ENCODE measurements at places on chromosomes 11 and 22. TPM values are rescaled to one million over a fixed set of nuclear protein-coding genes. Genes with fewer than 3 reads are reported as not detected.

DNA sequence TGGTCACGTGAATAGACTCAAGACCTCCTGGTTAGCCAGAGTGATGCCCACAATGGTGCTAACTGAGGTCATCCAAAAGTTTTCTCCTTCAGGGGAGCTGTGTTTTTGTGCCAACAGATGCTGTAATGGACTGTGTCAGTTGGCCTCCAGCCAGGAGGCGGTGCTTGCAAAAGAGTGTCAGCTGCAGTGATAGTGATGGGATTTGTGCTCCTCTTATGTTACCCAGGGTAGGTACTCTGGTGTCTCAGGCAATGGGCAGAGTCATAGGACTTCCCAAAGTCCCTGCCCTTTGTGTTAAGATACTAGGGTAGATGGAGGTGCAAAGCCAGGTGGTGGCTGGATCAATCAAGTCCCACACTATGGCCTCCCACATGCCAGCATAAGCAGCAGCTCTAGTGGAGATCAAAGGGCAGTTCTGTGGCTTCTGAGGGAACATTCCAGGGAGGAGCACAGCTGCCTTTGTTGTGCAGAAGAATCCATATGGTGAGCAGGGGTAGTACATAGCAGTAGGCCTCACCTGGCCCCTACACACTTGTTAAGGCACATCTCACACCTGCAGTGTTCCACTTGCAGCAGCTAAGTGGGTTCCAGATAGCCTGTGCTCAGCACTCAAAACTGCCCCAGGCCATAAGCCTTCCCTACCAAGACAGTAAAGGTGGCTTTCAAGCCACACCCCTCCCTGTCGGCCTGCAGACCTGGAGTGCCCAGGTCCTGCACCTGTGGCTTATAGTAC, 9.4 kb upstream of the FANCF start:
- no peak for DNase-seq

DNA sequence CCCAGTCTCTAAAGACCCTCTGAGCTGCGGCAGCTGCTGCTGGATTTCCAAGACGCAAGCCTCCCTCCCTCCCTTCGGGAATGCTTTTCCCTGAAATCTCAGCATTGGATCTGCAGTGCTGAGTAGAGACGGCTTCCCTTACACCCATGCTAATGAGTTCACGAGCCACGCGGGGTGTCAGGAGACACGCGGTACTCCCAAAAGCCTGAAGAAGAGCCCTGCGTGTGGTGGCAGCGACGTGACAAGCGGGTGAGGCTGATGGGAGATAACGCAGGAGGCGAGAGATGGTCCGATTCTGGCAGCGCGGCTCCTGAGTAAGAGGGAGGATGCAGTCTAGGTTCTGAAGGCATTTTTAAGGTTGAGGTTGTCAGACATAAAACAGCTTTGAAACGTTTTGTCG, 74.4 kb upstream of the ASPHD2 start:
- DNase-seq, result no peak

DNA sequence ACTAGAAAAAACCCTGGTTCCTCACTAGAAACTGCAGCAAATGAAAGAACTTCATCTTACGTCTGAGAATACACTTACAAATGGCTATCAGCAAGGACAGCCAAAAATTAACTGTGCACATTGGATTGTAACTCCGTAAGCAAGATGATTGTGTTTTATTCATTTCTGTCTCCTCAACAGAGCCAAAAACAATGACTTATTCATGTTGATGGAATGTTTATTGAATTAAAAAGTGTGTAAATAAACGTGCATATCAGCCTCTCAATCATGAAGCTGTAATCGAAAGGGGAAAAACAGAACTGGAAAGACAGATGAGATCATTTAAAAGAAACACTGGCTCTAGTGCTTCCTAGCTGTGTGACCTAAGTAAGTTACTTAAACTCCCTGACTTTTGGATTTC, 307.5 kb upstream of the ZC3H12C start:
- DNase-seq, result no peak

DNA sequence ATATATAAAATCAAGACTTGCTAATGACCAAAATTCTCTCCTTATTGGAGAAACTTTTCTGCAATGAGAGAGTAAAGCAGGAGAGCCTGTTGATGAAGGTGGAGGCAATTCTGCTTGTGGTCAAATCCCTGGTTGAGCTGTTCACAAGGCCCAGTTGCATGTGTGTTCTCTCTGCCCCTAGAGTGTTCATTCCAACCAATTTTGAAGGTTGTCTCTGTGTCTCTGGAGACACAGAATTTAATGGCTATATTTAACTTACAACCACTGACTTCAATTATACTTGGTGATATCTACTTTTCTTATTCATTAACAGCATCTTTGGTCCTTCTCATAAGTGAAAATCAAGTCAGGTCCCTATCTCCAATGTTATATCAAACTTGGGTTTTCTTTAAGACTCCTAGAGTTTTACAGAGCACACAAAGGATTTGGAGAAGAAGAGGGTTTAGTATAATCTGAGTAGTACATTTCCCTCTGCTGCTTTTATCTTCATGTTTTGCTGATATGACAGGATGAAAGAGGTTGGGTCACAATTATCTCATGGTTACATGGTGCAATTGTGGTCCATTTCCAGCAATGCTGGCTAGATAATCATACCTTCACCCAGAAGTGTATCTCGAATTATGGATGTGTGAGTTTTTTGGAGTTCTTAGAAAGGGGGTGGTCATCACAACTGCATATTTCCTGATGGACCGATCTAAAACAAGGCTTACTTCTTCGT, 4.0 kb downstream of the OOSP4A start:
- no peak for DNase-seq

- no peak for DNase-seq
Observed at GRCh38 chr11:134341805-134342571, 10.2 kb downstream of the GLB1L2 start.

DNA sequence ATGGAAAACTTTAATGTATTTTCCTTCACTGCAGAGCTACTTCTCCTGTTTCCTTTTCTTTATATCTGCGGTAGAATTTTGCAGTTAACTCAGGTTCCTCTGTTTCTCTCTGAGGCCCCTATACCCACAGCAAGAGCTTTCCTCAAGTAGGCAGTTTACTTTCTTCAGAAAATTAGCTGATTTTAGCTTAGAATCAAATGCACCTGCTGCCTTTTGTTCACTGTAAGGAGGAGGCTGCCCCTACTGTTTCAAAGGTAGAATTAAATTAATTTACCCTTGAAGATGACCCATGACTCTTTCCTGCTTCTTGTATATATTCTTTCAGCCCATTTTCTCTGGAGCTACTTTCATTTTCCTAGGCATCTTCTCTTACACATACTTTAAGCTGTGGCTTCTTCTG, 68.7 kb upstream of the GDPD4 start:
- DNase-seq, result no peak

DNA sequence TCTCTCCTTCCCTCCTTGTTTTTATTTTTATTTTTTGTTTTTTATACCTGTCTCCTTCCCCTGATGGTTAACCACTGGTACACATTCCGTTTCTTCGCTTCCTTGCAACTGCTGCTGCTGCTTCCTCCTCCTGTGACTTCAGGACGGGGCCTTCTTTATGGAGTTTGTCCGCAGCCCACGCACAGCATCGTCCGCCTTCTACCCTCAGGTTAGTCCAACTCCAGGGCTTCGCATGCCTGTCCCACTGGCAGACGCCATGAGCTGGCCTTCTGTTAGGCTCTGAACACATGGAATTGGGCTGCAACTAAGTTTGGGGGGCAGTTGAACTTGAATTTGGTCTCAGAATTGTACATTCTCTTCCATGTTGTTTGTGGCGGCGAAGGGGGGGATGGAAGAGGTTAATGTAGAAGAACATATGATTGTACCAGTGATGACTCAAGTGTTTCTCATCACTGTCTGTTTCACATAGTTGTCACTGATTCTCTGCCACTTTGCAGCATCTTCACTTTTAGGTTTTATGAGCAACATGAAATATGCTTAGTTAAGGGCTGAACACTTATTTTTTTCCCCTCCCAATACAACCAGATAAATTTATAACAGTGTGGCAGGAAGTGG, 83.0 kb upstream of the YWHAH start:
- DNase-seq, result peak; percentile 52

DNA sequence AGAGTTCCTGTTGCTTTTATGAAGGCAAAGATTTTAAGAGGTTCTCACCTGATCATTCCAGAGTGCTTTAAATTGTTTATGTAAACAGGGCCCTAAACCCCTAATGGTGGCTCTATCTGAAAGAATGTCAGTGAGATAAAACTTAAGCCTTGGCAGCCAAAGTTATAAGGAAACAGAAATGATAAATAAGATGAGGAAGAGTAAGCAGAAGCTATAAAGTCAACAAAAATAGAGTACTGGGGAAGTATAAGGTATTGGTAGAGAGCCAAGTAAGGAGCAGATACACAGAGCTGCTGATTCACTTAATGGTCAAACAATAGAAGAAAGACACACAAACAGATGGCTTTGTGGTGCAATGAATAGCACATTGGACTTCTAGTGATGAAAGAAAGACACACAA, 37.9 kb downstream of the TMPRSS5 start:
- no peak for DNase-seq

DNA sequence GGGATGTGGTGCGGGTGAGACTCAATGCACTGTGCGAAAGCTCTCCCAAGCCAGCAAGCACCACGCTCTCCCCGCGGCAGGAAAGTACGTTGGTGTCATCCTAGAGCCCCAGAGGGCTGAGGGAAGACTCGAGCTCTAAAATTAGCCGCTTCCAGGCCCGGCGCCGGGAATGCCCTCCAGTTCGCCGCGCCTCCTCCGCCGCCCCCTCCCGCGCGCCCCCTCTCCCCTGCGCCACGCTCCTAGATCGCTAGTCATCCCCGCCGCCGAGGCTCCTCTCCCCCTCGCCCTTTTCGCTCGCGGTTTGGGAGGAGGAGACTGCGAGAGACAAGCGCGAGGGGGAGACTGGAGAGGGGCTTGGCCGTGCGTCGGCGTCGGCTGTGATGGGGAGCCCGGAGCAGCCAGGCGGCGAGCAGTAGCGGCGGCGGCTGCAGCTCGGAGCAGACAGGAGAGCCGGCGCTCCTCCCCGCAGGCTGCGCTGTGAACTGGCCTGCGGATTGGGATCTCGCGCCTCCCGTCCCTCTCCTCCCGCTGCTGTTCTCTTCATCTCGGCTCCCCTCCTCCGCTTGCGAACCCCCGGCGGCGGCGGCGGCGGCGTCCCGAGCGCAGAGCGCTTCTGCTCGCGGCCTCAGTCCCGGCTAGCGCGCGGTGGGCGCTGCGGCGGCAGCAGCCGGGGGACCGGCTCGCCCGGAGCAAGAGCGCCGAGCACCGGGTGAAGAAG, at the start of gene FAT3:
TSS of gene FAT3 (plus strand) at position 412 of the 718 bp plus-strand sequence. CDS start 127,295 bp downstream, outside the sequence.
- no peak for DNase-seq

GRCh38 chr22:30334646-30335045, 7.9 kb upstream of the TBC1D10A start:
- peak; percentile 37 for DNase-seq

DNA sequence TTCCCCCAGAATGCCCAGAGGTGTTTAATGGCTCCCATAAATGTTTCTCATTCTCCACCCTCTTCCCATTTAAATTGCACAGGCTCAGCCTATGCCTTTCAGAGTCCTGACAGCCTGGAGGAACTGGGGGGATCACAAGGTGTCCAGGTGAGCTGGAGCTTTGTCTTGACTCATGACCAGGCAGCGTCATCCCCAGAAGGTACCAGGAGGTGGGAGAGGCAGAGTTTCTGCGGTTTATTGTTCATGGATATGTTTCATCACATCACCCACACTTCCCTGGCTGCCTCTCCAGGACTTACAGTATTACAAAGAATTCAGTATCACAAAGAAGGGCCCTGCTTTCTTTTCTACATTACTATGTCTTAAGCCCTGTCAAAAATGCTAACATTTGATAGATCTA, 103.2 kb upstream of the GALNT18 start:
- DNase-seq, result no peak

- DNase-seq, result no peak
Observed at GRCh38 chr11:3124821-3125220, 40.3 kb downstream of the OSBPL5 start.

- no peak for DNase-seq
Observed at GRCh38 chr11:79406376-79406775, 34.5 kb downstream of the TENM4 start.

DNA sequence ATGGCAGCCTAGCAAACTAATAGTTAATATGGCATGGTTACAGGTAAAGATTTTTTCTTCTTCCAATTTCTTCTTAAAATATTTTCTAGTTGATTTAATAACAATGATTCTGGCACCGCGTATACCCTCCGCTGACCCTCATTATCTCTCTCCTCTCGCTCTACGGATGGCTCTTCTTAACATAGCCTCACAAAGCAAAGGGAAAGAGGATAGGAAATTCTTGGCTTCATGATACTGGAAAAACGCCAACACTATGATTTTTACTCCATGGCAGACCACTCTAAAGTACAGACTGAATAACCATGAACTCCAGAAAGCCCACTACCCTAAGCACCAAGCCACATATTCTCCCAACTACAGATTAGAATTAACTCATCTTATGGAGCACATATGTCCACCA, 6.1 kb downstream of the PI4KA start:
- no peak for DNase-seq

DNA sequence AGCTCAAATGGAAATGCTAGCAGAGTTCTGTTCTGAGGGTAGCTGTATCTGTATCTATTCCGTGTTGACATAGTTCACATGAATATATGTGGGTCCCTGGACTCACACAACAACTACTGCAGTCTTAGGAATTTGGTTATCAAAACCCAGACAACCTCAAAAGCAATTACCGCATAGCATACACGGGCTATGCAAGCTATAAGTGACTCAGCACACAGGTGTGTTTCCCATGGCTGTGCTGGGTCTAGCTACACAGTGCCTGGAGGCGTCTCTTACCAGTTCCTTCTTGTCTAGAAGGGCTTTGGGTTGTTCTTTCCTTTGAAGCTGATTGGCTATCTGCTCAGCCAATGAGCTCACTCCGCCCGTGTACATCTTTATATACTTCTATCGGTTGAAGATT, 98.2 kb upstream of the BID start:
- no peak for DNase-seq

DNA sequence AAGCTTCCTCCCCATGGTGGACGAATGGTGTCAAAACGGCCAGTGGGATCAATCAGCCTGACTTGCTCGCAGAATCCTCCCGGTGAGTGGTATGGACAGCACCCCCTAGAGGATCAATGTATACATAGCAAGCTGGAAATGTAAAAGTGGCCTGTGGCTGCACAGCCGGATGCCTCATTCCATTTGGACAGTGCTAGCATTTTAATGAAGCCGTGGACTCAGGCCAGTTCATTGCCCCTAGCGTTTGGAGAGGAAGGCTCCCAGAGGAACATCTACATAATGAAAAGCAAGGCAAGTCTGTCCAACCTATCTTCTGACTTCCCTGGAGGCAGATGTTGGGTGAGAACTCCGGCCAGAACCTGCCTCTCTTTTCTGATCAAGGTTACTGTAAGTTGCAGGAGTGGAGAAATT, 942.3 kb downstream of the NTM start:
- DNase-seq, result no peak

- peak; percentile 31 for DNase-seq
Observed at GRCh38 chr22:23856721-23857605, 712 bp upstream of the SLC2A11 start.

DNA sequence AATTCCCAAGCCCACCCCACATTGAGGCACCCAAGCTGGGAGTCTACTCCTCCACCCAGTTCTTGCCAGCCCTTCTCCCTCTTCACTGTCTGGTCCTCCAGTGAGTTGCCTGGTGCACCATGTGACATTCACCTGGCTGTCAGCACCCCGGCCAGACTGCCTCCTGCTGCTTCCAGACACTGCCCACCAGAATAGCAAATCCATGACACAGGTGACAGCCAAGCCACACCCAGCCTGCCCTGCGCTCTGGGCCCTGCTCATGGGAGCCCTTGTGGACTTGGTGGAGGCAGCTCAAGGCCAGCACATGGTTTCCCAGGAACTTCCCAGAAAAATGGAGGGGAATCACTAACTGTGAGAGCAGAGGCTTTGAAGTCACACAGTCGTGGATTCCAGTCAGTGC, 96.3 kb upstream of the CSNK2A3 start:
- no peak for DNase-seq

Gene KREMEN1
- total RNA-seq, result 0.31 TPM

Gene TYMP
- 64.7 TPM for total RNA-seq

Gene PLEKHB1
- 13.2 TPM for total RNA-seq

Gene OR52H1
- not detected for total RNA-seq

Gene CHEK1
- 155 TPM for total RNA-seq

Gene RBFOX2
- 4.3 TPM for total RNA-seq
